ENCODE measurements at places on chromosomes 16 and 17.
A peak's percentile ranks its signal among the peaks of the same experiment; 100 is the strongest.

DNA sequence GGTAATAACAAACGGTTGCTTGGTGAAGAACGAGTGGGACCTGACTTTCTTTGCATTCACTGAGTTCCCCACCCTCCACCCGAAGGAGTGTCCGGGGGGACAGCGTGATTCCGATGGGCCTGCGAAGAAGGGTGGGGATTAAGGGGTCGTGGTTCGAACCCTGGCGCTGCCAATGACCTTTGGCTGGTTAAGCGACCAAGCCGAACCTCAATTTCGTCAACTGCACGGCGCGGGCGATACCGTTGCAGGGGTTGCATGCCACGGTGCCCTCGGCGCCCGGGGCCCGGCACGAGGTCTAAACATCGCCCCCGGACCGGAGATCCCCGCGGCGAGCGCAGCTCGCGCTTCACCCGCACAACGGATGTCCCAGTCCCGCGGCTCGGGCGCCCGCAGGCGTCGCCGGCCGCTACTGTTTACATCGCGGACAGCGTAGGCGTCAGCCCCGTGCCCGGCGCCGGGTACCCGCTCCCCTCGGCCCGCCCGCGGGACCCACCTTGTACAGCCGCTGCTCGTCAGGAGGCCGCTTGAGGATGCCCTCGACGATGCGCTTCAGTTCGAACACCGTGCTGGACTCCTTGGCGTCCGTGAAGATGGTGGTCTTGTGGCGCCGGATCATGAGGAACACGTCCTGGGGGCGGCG lies 460 bp downstream of the ELOB start:
- no peak for DNase-seq

DNA sequence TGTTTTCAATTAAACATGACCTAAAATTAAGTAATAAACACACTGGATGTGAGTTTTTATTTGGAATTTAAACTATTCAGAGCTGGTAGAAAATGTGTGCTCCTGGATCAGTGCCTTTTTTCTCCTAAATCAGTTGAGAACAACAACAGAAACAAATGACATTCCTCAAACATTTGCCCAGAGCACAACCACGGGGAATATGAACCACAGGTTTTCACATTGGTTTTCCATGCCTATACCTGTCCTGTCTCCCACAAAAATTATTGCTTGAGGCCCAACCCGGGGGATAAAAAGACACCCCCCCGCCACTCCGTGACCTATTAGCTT lies 6.8 kb downstream of the HSBP1 start:
- DNase-seq, result no peak

DNA sequence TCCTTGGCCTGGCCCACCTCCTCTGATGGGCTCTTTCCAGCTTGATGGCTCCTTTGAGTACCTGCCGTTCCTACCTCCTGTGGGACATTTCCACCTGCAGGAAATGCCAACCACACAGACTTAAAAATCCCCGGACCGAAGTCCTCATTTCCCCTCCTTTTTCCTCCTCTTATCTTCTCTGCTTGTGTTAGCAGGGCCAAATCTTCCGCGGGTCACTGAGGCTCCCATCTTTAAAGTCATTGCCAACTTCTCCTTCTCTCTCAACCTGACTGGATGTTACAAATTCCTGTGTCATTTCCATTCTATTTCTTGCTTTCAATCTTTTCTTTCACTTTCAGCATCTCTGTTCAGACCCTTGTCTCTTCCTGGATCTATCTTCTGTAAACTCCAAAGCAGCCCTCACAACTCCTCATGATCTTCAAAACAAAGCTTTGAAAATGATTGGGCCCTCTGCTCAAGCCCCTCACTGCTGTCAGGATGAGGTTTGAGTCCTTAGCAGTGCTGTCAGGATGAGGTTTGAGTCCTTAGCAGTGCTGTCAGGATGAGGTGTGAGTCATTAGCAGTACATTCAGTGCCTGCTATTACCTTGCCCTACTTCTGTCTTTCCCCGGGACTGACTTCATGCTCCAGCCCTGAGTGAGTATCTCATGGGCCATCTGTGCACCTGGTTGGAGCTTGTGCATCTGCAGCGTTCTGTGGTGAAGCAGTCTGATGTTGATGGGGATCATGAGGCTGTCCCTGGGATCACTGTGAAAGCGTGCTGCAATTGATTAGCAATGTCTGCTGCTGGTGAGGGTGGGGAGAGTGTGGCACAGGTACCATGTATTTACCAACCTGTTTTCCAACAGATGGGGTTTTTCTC lies 100.1 kb downstream of the IRF8 start:
- DNase-seq, result no peak

- no peak for DNase-seq
These were observed 26.5 kb upstream of the C16orf87 start for GRCh38 chr16:46857368-46857945.

- DNase-seq, result no peak
These were observed 5.7 kb downstream of the ENO3 start for GRCh38 chr17:4956493-4957061.

DNA sequence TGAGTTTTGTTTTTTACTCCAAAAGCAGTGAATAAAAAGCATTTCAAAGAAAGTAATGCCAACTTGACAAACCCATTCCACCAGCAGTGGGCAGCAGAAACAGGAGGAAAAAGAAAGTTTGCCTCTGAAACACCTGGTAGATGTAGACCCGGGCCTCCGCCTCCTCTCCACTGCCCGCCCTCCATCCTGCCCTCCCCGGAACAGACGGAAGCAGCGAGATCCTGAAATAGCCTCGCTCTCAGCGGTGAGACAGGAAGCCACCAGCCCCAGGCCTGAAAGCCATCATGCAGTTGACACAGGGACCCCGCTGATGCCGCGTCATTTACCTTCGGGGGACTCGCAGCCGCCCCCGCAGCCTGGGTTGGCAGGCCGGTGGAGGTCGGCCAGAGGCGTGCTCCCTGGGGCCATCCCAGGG lies 67.8 kb downstream of the C16orf78 start:
- DNase-seq, result peak; percentile 34

- no peak for DNase-seq
These were observed 4.1 kb downstream of the PECAM1 start for GRCh38 chr17:64386412-64387144.

DNA sequence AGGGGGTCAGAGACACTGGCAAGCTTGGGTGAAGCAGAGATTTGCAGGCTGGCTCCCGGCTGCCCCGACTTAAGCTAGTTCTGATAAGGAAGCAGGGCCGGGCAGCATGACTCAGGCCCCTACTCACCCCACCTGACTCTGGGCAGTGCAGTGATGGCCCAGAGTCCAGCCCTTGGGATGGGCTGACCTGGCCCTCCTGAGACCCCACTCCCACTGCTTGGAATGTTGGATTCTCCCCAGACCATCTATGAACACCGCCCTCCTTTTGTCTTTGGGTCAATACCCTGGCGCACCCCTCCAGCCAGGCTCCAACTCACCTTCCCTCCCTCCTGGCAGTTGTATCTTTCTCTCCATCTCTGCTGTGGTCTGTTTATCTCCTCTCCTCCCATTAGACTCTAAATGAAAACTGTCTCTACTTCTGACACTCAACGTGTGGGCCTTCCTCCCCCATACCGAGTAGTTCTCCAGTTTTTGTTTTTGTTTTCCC lies 21.0 kb downstream of the LGALS3BP start:
- no peak for DNase-seq

DNA sequence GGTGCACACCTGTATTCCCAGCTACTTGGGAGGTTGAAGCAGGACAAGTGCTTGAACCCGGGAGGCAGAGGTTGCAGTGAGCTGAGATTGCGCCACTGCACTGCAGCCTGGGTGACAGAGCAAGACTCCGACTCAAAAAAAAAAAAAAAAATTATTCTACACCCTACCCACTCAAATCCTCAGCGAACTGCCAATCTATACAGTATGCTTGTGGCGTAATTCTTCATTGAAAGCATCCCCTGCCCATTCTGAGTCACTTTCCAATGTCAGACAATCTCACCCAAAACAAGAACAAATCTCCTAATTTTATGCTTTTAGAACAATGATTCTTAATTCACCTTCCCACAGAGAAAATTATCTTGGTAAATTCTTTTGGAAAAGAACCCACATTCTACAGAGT lies 12.0 kb downstream of the AMFR start:
- no peak for DNase-seq

All from stimulated activated CD8-positive, alpha-beta memory T cell treated with anti-CD3 and anti-CD28 coated beads, Interleukin-15, amount 100 ng/mL, for 1 hour (primary cell).